NCI-H446 treated with DMSO at 0.1 percent for 48 hours (cell line): ENCODE measurements at places on chromosomes 3 and 15.
A peak's percentile ranks its signal among the peaks of the same experiment; 100 is the strongest.

- no peak for DNase-seq
Measured at GRCh38 chr3:72160351-72160750, 375.4 kb upstream of the PROK2 start.

GRCh38 chr3:123821920-123822319 lies 62.2 kb downstream of the MYLK start:
- DNase-seq, result no peak

GRCh38 chr15:48601095-48601494 lies 44.4 kb downstream of the FBN1 start:
- DNase-seq, result no peak

DNA sequence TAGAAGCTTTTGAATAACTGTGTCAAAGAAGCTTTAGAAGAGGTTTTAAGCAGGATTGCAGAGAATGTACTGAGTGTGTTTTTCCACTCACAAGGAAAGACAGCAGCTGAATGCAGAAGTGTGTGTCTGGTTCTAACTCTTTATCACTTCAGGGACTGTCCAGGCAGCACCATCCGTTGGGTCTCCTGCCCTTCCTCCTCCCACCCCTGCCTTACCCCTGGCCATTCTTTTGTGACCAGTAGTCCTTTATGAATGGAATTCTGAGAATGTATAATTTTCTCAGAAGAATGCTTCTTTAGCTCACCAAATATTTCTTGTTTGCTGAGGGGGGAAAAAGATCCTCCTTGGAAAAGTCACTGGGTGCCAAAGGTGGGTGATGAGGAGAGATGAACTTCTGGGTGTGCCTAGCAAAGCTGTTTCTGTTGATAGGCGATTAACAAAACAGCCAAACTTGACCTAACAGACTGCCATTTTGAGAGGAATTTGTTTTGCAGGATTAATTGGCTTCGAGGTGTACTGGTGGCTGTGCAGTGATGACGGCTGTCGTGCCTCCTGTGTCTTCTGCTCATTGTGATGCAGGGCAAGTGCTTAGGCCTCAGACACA lies 70.9 kb downstream of the IGF1R start:
- DNase-seq, result no peak

DNA sequence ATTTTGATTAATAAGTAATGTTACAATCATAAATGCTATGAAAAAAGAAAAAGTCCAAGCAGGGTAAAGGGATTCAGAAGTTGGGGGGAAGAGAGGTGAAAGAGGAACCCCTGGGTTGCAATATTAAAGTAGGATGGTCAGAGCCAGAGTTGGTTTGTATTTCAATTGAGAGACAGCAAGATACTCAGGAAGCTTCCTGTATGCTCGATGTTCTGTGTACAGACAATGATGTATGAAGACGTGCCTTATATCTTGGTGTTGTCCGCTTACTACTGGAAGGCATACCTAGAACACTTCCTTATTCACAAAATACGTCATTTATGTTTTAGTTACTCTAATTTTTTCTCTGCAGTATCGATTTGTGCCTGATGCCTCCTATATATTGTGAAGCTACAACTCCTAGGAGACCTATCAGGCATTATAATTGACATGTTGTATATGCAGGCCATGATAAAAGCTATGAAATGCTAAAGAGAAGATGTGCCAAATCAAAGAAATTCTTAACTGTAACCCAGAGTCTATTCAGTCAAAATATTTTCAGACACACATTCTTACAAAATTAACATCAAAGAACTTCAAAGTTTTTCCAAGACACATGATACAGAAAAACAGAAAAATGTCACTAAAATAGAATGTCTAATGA lies 87.5 kb downstream of the TBL1XR1 start:
- no peak for DNase-seq

- DNase-seq, result no peak
Measured at GRCh38 chr3:138443091-138443490, 8.7 kb downstream of the ESYT3 start.

DNA sequence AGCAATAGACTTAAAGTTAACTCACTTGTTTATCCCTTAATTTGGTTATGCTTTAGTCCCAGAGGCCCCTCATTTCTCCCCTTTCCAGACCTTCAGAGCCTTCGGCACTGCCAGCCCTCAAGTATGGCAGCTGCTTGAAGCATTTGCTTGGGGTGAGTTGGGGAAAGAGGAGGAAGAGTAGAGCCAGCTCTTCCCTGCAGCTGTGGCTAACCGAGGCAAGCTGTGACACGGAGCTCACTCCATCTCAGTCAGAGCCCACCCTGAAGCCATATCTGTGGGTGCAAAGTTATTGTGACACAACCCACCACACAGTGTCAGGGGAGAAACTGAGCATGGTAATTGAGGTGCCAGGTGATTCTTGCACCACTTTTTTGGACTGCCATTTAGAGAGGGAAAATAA lies 66.1 kb downstream of the FILIP1L start:
- no peak for DNase-seq

- DNase-seq, result peak; percentile 71
Measured at GRCh38 chr15:69253156-69253555, 45.6 kb upstream of the PAQR5 start.

DNA sequence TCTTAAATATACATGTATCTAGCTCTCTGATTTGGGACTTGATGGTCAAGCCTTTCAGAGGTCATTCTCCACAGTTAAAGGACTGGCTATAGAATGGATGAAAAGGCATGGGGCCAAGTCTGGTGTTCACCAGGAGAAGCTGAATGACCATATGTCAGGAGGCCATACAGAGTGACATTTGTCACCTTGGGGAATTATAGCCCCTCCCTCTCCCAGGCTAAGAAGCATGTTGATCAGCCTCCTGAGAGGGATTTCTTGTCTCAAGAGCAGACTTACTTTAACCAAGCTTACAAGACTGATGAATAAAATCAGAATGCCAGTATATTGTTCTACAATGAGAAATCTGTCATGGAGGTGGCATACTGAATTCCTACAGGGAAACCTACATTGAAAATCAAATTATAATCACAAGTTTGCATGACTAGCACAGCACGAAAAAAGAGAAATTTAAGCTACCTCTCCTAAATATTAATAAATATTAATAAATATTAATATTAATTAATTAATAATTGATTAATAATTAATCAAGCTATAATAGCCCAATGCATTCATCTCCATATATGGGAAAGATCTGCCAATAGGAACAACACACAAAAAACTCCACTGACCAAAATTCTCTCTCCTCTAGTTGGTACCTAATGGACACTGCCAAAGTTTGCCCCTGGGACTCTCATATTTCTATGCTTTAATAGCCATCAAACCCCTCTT lies 47.3 kb downstream of the ATP8B4 start:
- DNase-seq, result no peak

GRCh38 chr3:5489536-5489935 lies 302.0 kb downstream of the EDEM1 start:
- no peak for DNase-seq

DNA sequence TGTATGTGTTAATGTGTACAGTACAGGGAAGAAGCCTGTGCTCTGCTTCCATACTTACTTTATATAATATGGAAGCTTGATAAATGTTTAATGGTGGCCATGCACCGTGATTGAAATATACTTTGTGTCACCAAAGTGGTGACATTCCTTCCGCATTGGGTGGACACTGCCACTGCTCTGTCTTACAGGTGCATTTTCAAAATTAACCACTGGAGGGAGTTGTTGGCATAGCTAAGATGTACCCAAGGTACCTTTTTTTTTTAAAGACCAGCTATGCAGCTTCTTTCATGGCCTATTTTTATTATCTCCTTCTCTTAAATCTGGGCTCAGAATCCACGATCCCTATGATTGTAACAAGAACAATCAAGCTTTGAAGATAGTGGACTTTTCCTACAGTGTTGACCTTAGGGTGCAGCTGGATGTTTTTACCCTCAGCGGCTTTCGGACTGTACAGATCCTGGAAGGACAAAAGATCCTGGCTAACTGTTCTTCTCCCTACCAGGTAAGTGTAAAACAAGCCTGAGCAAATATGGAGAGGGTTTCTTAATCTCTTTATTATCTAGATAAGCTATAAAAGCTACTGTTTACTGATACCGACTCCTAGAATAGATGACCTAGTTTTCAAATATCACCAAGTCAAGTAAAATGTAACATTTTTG lies 21.6 kb upstream of the PAK6 start:
- DNase-seq, result peak; percentile 26

GRCh38 chr3:191158247-191158646 lies 40.8 kb upstream of the OSTN start:
- DNase-seq, result no peak

GRCh38 chr3:176796371-176796770 lies 400.9 kb downstream of the TBL1XR1 start:
- DNase-seq, result no peak

GRCh38 chr3:113534365-113534764 lies 2.0 kb downstream of the SIDT1 start:
- DNase-seq, result no peak

GRCh38 chr15:66832664-66833063 lies 130.6 kb downstream of the SMAD6 start:
- DNase-seq, result peak; percentile 51

DNA sequence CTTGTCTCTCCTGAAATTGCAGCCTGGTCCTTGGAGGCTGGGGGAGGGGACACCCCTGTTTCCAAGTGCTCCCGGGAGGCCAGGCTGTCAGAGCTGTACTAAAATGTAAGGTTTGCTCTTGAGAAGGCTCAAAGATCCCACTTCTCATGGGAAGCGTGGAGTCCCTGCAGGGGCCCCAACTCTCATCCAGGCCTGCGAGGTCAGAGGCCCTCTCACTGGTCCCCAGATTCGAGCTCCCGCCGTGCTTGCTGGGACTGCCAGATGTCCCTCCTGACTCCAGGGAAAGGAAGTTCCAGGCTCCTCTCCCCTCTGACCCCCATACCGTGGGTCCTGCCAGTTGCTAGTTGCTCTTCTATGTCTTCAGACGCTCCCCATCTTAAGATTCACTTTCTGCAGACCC lies 14.5 kb upstream of the ANPEP start:
- DNase-seq, result no peak

DNA sequence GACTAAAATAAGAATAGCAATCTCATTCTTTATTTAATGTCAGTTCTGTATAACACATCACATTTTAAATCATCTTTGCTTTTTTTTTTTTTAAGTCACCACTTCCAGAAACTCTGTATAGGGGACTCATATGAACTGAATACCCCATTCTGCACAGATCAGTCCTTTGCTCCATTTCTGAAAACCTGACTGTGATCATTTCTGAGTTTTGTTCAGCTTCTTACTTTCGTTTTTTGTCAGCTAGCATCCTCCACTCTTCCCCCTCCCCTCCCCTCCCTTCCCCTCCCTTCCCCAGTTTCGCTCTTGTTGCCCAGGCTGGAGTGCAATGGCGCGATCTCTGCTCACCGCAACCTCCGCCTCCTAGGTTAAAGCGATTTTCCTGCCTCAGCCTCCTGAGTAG lies 49.8 kb upstream of the SGO1 start:
- DNase-seq, result no peak

GRCh38 chr3:48398701-48399386 lies 26.8 kb downstream of the FBXW12 start:
- DNase-seq, result no peak

GRCh38 chr3:54780336-54780735 lies 147.5 kb downstream of the LRTM1 start:
- DNase-seq, result no peak

GRCh38 chr3:133570937-133571320 lies 2.6 kb upstream of the CDV3 start:
- no peak for DNase-seq

DNA sequence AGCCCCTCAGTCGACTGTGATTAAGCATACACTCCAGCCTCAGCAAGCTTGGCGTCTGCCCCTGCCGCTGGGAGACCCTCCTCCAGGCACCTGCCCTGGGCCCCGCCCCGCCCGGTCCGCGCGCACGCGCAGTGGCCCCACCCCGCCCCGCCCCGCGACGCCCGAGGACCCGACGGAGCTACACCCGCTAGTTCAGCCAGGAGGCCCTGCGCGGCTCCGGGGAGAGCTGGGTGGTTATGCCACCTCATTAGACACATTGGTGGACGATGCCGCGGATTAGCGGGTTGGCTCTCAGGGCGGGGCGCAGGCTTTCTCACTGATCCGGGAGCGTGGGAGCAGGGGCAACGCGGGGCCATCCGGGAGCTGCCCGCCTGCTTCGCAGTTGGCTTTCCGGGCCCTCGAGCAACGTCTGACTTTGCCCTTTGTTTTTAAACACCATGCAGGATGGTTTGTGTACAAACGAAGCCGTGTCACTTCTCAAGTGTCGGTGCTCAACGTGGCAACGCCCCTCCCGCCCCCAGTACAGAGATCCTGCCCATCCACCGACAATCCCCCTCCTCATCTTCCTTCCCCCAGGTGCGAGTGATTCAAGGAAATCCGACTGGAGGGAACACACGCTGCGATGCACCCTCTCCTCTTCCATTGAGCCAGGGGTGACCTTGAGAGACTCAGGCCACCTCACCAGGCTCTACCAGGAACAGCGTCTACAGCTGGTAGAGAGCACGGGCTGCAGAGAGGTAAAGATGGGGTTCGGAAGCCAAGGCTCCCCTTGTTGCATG lies 109.3 kb downstream of the SHQ1 start:
- no peak for DNase-seq

DNA sequence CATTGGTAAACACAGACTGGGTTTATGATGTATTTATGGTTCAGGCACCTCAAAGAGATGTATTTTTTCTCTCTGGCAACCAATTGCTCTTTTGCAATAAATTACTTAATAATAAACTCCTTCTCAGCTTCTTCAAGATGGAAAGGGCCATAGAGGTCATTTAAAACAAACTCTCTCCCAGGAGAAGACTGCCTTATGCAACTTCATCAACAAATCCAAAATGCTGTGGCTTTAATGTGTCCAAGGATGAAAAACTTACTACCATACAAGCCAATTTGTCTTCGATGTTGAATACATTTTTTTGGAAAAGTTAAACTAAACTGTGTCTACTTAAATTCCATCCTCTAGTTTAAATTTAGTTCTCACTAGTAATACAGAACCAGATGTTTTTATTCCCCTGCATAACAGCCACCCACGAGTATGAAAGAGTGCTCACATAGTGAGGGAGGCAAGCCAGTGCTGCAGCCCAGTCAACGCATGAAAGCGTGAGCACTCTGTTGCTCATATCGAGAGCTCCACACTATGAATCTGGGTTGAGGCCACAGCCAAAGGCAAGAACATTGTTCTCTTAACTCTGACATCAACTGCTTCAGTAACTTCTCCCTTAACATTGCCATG lies 761.3 kb upstream of the GRM7 start:
- no peak for DNase-seq

GRCh38 chr3:139355476-139355875 lies 11.7 kb downstream of the MRPS22 start:
- DNase-seq, result no peak

DNA sequence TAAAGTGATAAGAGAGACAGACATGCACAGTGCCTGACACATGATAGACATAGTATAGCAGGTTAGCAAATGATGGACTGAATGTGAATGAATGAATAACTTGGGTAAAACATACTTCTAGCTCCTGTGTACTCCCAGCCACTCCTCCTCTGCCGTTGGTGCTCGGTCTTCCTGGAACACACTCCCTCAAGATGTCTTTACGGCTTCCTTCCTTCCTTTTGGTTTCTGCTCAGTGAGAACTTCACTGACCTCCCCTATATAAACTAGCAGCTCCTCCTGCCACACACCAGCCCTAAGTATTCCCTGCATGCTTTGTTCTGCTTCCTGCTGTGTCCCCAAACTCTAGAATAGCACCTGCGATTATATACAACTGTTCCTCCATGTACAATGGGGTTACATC lies 50.2 kb downstream of the RAD54L2 start:
- no peak for DNase-seq
